ENCODE measurements at places on chromosomes 4 and X.

DNA sequence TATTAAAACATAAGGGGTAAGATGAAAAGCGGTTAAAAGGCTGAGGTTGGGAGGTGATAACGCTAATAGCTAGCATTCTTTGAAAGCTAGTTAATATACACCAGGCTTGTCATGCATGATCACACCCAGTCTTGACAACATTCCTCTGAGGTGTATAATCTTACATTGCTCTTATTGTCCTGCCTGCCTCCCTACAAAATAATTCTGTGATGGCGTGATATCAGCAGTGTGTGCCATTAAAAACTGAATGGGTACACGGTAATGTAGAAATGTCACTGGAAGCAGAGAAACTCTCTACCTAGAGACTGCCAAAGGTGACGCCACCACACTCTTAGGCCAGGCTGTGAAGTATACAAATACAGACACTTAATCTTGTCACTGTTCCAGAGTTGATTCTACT is 68.1 kb downstream of the DIAPH2 start:
- no peak for DNase-seq

GRCh38 chr4:150139297-150139865 is 61.1 kb downstream of the DCLK2 start:
- DNase-seq: no peak

GRCh38 chr4:131978120-131978519 is 1171.0 kb upstream of the PCDH10 start:
- no peak for DNase-seq

- DNase-seq: no peak
These were observed 637.9 kb downstream of the FAT4 start for GRCh38 chr4:125952631-125953030.

GRCh38 chrX:64842492-64842891 is 133.8 kb downstream of the ZC4H2 start:
- no peak for DNase-seq

- no peak for DNase-seq
These were observed 44.2 kb upstream of the RHOH start for GRCh38 chr4:40152637-40153036.

GRCh38 chrX:49809891-49810632 is 19.0 kb upstream of the PAGE4 start:
- DNase-seq: no peak

- DNase-seq: no peak
These were observed 90.5 kb downstream of the BCOR start for GRCh38 chrX:40007131-40007755.

DNA sequence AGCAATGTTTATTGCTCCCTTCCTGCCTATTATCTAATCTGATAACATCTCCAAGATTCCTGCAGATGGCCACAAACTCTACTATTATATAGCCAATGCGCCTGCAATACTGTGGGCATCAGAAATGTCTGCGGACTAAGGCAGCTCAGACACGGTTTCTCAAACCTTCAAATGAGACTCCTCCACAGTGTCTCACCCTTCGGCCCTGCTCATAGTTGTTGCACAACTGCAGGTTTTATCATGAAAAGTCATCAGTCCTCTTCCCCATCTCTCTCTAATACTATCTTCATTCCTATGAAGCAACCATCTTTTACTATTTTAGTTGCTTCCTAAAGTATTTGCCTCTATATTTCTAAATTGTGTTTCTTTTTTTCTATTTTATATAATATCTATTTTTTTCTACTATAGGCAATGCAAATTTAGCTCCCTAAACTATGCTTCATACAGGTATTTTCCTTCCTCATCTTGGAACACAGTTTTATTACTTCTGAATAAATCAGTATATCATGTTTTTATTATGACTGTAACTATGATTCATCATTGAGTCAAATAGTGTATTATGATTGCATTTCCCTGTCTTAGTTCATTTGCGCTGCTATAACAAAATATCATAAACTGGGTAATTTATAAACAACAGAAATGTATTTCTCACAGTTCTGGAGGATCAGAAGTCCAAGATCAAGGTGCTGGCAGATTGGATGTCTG is 129.7 kb upstream of the EDNRA start:
- DNase-seq: no peak

DNA sequence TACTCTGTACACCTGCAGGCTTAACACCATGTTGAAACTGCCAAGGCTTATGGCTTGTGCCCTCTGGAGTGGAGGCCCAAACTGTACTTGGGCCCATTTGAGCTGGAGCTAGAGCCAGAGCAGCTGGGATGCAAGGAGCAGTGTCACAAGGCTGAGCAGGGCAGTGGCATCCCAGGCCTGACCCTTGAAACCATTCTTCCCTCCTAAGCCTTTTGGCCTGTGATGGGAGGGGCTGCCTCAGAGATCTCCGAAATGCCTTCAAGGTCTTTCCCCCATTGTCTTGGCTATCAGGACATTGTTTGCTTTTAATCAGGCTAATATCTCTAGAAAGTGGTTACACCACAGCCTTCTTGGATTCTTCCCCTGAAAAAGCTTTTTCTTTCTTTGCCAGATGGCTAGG is 10.9 kb upstream of the PNMA5 start:
- no peak for DNase-seq

DNA sequence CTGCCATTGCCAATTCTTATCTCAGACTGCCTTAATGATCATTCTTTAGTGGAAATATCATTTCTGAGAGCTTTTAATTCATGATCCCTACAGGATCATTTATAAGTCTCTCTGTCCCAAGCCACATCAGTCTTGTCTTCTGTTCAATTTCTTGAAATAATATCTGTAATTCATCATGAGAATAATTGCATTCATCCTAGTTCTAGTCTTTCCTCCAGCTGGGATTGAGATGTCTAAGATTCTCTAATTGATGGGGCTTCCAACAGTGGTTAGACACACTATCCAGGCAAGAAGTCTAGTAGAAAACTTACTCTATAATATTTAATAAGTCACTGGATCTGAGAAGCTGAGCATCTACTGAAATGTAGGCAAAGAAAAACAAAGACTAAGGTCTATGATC is 854.7 kb upstream of the ADGRL3 start:
- DNase-seq: no peak

DNA sequence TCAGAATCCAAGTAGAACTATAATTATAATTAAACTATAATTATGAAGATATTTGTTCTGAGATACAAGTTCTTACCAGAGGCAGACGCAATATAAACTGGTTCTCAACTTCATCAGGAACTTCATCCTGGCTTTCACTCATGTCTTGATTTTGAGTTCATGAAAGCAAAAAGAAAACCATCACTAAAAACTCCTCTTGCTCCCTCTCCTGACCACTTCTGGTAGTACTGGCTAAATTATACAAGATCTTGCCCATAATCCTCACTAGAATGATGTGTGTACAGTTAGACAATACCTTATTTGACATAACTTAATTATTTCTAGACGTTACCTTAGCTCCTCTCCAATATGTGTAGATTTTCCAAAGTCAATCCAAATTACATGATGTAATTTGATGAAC is 3.7 kb downstream of the TAF7L start:
- DNase-seq: peak; percentile 59

- no peak for DNase-seq
These were observed 71.5 kb downstream of the ACOX3 start for GRCh38 chr4:8368998-8369397.

GRCh38 chrX:113399506-113400192 is 559.0 kb upstream of the AMOT start:
- no peak for DNase-seq

GRCh38 chr4:26619784-26620183 is 35.9 kb downstream of the TBC1D19 start:
- no peak for DNase-seq

DNA sequence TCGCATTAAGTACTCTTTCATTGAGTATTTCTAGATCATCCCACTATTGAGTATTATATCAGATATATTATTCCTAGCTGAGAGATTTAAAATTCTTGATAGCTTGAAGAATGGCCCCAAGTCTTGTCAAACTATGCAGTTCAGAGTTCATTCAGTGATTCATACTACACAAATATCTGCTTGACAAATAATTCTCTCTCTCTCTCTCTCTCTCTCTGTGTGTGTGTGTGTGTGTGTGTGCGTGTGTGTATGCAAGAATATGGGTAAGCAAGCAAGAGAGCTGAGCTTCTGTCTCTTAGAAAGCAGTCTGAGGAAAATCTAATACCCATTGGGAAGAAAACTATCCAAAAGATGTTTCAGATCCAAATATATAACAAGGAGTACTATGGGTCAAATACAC is 142.0 kb downstream of the SLC10A7 start:
- peak; percentile 90 for DNase-seq

GRCh38 chr4:8314691-8315255 is 45.2 kb downstream of the HTRA3 start:
- DNase-seq: no peak

DNA sequence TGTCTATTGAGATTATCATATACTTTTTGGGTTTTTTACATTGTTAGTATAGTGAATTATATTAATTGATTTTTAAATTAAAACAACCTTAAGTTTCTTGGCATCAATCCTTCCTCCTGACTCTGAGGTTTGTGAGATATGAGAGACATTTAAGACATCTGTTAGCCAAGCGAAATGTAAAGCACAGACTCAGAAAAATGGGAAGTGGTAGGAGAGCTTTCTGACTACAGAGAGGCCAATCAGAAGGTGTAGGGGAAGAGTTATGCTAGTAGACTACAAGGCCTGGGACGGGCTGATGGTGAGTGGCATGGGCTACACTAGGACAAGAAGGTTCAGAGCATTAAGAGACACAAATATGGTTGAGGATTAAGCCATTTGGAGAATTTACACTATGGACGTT is 255.4 kb downstream of the PRDM5 start:
- DNase-seq: no peak

DNA sequence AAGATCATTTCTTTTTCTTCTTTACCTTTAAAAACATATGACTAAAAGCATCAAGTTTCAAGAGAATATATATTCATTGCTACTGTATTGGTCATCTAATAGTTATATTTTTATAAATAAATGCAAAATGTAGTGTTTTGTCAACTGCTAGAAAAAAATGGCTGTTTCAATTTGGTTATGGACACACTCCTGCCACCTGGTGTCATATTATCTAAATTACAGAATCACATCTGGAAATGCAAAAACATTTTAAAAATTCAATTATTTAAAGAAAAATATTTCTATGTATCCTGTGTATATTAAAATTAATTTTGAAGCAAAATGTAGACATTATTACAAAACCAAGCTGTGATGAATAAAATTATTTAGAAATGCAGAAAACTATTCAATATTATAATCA is 329.4 kb upstream of the PCDH18 start:
- DNase-seq: no peak

DNA sequence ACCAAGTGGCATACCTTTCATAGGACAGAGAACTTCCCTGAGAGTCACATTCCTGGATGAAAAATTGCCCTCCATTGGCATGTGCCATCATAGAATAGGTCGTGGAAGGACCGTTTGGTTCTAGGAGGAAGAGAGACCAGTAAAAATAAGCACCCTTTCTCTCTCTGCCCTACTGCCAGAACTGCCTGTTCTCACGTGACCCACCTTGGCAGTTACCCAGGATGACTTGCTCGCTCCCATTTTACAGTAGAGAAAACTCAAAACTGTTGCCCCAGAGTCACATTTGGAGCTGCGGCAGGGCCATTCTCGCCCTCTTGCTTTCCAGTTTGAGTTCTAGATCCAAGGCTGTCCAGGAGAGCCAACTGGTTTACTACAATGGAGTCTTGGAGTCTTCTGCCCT is 1.1 kb upstream of the NLGN3 start:
- DNase-seq: no peak
